Stimulated activated CD8-positive, alpha-beta memory T cell treated with anti-CD3 and anti-CD28 coated beads, Interleukin-7, amount 100 ng/mL, for 48 hours (primary cell): ENCODE measurements at places on chromosomes 5 and 9.

DNA sequence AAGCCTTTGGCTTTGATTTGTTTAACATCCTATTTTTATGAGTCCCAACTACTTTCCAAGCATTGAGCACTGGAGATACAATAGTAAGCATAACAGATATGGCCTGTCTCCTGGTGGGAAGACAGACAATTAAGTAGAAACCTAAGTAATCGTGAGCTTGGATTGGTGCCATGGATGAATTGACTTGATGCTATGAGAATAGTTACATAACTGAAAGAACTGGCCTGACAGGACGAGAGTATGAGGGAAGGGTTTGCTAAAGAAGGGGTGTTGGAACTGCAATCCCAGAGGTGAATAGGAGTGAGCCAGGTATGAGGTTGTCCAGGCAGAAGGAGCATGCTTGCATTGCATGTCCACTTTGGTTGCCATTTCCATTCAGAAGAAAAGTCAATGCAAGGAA is 52.4 kb downstream of the GPR21 start:
- DNase-seq = no peak

GRCh38 chr9:135088979-135089847 is 1.7 kb downstream of the OLFM1 start:
- DNase-seq = no peak

DNA sequence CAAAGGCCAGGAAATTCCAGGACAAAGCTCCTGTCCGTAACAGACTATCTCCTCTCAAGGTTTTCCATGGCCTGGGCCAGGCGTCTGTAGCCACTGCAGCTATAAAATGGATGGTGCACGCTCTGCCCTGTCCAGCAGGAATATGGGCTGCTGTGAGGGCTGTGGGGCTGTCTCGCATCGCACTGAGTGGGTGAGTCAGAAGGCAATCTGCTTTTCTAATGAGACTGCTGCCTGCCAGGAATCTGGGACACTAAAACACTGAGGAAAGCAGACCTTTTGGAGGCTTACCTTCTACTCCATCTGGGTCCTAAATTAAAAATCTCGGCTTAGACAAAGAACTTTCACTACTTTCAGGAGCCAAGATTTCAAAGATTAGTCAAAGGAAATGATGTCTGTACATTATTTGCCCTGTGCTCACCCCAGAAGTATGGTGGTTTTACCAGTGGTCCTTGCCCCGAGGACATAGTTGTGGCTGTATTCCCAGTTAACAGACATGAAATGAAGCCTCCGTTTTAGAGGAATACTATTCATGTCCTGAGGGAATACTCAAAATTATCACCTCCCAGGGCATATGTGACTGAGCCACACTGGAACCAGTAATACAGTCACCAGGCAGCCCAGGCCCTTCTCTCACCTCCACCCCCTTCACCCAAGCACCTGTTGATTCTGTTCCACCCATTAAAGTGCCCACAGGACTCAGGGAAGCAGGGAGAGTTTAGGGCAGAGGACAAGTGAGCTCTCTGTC is 56.4 kb downstream of the PFDN1 start:
- no peak for DNase-seq

DNA sequence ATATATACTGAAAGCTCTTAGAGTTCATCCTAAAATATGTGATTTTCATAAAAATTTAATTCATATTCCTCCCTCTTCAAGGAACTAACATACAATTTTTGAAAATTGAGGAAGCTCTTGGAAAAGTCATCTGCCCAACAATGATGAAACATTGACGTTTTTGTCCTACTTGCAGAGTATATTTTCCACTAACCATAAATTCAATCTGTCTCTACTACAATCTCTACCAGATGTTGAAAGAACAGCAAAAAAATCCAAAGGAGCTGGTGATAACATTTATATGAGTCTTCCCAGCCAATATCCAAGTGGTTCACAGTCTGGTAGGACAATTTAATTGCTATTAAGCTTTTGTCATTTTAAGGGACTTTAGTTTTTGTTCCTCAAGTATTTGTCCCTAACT is 81.1 kb upstream of the NR3C1 start:
- no peak for DNase-seq

DNA sequence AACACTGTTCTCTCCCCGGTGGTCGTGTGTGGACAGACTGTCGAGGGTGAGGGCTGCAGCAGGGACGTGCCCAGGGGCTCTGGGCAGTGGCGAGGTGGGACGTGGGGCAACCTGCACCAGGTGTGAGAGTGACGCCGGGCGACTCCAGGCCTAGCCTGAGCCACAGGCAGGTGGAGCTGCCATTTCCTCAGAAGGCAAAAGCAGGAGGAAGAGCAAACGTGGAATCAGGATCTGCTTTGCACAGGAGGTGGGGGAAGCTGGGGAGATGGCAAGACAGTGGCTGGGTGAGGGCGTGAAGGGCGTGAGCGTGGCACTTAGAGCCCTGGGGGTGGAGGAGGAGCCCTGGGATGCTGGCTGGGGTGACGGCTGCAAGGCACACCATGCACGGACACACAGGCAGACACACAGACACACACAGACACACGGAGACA is 39.6 kb upstream of the NSMF start:
- no peak for DNase-seq

DNA sequence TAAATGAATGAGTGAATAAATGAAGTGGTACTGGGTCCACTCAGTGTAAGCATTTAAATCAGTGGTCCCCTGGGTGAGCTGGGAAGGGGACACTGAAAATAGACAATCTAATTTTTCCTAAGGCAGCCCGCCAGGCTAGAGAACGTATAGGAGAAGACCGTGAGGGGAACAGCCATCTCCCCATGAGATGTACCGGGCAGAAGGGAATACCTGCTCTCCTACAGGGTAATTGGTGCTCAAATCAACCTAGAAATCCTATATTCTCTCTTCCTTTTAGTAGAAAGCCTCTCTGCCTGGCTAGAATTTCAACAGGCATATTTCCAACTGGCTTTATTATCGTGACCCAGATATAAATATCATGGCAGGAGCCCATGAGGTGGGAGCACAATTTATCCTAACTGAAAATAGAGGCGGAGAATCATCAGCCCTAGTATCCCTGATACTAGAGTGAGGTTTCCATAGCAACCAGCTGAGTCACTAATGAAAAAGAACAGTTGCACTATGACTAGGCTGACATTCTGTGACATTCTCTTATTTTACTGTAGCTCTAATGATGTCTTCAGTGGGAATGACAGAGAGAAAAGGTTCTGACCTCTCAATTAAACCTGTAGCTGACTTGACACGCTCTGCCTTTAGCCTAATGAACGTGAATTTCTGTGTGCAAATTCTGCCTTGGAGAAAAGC is 96.5 kb upstream of the CAST start:
- DNase-seq = no peak

DNA sequence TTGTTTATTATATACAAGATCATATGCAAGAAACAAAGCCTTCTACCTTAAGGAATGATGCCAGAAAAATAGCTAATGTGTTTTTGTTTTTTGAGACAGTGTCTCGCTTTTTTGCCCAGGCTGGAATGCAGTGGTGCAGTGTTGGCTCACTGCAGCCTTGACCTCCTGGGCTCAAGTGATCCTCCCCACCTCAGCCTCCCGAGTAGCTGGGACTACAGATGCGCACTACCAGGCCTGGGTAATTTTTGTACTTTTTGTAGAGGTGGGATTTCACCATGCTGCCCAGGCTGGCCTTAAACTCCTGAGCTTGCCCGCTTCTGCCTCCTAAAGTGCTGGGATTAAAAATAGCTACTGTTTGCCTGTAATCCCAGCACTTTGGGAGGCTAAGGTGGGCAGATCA is 15.1 kb downstream of the ERCC6L2 start:
- DNase-seq = no peak

DNA sequence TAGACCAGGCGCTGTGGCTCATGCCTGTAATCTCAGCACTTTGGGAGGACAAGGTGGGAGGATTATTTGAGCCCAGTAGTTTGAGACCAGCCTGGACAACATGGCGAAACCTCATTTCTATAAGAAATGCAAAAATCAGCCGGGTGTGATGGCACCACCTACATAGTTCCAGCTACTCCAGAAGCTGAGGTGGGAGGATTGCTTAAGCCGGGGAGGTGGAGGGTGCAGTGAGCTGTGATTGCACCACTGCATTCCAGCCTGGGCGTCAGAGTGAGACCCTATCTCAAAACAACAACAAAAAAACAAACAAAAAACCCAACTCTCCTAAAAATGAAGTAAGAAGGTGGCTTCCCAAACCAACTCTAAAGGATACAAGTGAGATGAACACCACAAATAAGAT is 23.0 kb downstream of the IARS1 start:
- DNase-seq = no peak

GRCh38 chr9:89996773-89997172 is 392.0 kb downstream of the GADD45G start:
- no peak for DNase-seq

DNA sequence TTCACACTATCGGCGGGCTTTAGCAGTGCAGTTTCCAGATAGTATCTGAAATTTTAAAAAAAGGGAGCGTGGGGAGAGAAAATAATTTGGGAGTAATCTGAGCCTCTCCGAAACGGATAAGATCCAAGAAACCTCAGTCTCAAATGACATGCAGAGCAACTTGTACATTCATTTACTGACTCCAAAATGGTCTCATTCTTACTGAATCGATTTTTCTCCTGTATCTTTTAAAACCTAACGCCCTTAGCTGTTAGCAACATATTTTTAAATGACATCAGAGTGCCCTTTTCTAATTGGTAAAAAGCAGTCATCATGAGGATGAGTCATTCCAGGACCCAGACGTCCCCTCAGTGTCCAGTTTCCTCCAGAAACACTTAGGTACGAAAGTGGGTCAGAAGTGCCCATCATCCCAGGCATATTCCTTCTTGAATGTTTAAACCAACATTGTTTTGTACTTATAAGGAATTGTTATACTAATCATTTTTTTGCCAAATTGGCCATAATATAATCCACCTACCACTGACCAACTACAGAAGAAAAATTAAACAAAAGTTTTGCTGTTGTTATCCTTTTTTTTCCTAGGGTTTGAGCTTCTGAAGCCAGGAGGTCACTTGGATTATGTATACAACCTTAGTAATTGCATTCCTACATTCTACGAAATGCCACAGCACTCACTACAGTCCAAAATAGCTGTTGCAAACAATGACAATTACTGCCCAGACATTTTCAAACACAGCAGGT is 354.4 kb downstream of the ADAMTS6 start:
- no peak for DNase-seq

DNA sequence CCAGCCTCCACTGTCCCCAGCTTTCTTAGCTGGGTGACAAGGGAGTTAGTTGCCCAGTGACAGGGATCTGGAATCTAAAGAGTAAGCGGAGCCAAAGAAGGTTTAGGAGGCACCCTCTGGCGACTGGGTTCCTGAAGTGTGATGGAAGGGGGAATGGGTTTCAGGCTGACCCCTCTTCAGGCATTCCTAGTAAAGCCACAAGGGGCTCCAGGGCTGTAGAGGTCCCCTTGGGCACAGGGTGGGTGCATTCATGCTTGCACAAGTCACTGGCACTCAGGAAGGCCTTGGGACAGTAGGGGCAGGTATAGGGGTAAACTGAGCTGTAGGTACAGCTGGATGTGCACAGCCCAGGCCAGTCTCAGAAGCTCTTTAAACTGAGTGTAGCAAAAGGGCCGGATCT is 74.2 kb downstream of the CPLANE1 start:
- DNase-seq = no peak

DNA sequence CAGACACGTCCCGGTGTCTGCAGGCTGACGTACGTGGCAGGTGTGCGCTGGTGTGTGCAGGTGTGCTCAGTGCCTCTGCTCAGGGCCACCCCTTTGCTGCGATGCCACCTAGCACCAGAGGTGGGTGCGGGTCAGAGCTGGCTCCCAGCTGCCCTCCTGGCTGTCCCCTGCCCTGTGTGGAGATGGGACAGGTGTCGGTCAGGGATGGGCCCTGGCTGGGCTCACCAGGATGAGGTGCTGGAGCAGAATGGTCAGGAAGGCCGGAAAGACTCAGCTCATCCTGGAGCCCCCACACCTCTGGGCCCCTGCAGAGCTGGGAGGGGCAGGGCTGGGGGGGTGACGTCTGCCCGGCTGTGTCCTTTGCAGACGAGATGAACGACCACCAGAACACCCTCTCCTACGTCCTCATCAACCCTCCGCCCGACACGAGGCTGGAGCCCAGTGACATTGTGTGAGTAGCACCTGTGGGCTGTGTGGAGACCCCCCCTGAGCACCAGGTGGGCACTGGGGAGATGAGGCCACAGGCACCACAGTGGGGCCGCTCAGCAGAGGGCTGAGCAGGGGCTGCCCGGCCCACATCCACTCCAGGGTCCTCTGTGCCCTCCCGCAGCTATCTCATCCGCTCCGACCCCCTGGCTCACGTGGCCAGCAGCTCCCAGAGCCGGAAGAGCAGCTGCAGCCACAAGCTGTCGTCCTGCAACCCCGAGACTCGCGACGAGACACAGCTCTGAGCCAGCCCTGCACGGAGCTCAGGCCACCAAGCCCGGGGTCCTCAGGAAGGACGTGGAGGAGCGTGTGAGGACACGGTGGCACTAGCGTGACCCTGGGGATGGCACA is 89.7 kb downstream of the KCNT1 start:
- no peak for DNase-seq

GRCh38 chr5:78896132-78896531 is 89.0 kb downstream of the ARSB start:
- no peak for DNase-seq

GRCh38 chr5:40873286-40873880 is 32.2 kb downstream of the CARD6 start:
- no peak for DNase-seq

- DNase-seq = no peak
Measured at GRCh38 chr9:110114859-110115201, 93.1 kb downstream of the C9orf152 start.

DNA sequence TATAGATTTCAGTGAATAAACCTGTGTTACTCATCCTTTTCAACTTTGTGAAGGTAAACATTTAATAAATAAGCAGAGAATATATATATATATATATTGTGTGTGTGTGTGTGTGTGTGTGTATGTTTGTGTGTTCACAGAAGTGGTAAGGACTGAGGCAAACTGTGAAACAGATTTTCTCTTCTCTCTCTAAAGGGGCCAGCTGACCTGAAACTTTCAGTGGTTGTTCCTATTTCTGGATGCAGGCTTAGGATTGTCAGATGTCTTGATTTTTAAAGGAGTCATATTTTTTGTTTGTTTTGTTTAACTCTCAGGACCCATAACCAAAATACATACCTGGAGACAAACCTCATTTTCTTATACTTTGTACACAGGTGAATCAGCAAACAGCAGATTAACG is 714.9 kb upstream of the MEF2C start:
- DNase-seq = no peak

- no peak for DNase-seq
Measured at GRCh38 chr9:14811844-14812243, 89.3 kb upstream of the CER1 start.

- DNase-seq = no peak
Measured at GRCh38 chr5:159033351-159033657, 66.4 kb downstream of the EBF1 start.
